ENCODE measurements at places on chromosomes 3 and 15.

- no peak for DNase-seq
Observed at GRCh38 chr15:70879401-70879800, 12.8 kb downstream of the THAP10 start.

- no peak for DNase-seq
Observed at GRCh38 chr3:74443102-74443501, 171.4 kb downstream of the CNTN3 start.

DNA sequence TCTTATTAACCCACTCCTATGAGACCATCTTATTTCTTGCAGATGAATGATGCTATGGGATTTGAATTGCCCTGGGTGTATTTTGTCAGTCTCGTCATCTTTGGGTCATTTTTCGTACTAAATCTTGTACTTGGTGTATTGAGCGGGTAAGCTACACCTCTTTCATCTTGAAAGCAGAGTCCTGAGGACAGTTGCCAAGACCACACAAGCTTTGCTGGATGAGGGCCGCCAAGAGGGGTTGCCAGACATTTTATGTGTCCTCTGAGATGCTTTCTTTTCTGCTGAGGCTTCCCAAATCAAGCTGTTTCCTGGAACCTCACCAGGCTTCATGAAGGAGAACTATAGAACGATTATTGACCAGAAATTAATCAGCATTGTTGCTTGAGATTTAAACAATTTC lies 173.2 kb downstream of the CHDH start:
- DNase-seq = no peak

- no peak for DNase-seq
Observed at GRCh38 chr15:40118473-40118872, 9.8 kb upstream of the BMF start.

- no peak for DNase-seq
Observed at GRCh38 chr3:143586576-143586975, 261.7 kb downstream of the SLC9A9 start.

DNA sequence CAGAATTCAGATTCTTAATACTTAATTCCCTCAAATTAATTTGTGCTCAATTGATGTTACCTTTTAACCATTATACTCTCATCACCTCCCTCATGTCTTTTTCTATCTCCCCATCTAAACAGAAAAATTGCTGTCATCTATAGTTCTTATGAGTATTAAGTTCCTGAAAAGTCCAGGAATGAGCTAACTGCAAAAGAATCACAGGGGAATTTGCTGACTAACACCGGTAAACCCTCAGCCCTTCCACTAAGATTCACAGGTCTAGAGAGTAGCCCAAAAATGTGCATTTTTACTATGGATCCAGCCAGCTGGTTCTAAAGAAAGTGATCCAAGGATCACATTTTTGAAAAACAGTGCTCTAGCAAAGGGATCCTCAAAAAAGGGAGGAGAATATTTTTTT lies 67.0 kb downstream of the SETD2 start:
- no peak for DNase-seq

- DNase-seq = no peak
Observed at GRCh38 chr3:162487138-162487537, 990.5 kb downstream of the OTOL1 start.

- no peak for DNase-seq
Observed at GRCh38 chr3:99376926-99377325, 261.5 kb upstream of the COL8A1 start.

GRCh38 chr3:41120460-41120859 lies 78.8 kb upstream of the CTNNB1 start:
- DNase-seq = no peak

GRCh38 chr3:111971533-111972130 lies 7.2 kb upstream of the ABHD10 start:
- DNase-seq = no peak

GRCh38 chr3:61736506-61736905 lies 175.1 kb downstream of the PTPRG start:
- no peak for DNase-seq

- no peak for DNase-seq
Observed at GRCh38 chr3:12782172-12782815, 14.2 kb upstream of the CAND2 start.

DNA sequence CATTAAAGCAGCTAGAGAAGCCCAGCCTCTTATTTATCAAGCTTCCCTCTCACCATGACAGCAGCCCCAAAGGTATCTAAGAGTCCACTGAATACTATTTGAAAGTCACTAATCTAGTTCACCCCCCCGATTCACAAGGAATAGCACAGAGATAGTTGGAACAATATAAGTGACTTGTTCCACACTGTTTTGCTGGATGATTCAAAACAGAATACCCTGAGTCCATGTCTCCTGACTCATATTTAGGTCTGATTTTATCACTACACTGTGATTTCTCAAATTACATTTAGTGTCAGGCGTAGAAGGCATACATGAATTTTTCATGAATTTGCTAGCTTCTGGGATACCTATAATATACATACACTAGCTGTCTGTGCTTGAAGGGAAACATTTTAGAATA lies 18.7 kb upstream of the EOGT start:
- DNase-seq = no peak

GRCh38 chr3:136276049-136276755 lies 26.1 kb downstream of the PCCB start:
- DNase-seq = no peak

DNA sequence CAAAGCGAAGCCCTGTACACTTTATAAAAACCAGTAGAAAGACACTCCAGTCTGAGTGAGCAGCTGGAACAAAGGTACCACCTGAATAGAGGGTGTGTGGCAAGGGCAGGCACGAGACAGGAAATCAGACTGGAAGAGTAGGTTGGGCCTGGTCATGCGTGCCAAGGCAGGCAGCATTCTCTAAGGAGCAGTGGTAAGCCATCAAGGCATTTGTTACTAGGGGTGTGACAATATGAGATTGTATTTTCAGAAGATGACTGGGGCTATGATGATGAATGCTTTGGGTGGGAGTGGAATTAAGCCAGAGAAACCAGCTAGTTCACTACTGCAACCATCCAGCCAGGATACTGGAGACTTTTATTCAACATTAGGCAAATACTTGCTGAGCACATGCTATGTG lies 5.0 kb downstream of the JMJD7 start:
- DNase-seq = no peak

DNA sequence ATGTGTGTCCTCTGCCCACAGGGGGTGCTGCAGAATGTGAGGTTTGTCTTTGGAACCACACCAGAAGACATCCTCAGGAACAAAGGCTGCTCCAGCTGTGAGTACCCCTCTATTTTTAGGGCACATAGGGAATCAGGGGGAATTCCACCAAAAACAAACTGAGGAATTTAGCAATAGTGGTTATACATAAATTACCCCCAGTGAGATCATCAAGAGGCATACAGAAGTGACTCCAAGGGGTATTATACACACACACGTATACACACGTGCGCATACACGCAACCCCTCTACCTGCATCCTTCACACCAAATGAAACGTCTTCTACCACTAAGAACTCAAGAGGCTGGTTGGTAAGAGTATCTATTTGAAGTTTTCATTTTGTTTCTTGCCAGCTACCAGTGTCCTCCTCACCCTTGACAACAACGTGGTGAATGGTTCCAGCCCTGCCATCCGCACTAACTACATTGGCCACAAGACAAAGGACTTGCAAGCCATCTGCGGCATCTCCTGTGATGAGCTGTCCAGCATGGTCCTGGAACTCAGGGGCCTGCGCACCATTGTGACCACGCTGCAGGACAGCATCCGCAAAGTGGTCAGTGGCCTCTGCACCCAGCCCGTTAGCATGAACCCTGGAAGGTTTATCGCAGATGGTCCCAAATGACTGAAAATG lies 2.9 kb downstream of the THBS1 start:
- no peak for DNase-seq

Data from NCI-H1105 treated with DMSO at 0.1 percent for 48 hours (cell line).